ENCODE measurements at places on chromosomes 2 and 18.

DNA sequence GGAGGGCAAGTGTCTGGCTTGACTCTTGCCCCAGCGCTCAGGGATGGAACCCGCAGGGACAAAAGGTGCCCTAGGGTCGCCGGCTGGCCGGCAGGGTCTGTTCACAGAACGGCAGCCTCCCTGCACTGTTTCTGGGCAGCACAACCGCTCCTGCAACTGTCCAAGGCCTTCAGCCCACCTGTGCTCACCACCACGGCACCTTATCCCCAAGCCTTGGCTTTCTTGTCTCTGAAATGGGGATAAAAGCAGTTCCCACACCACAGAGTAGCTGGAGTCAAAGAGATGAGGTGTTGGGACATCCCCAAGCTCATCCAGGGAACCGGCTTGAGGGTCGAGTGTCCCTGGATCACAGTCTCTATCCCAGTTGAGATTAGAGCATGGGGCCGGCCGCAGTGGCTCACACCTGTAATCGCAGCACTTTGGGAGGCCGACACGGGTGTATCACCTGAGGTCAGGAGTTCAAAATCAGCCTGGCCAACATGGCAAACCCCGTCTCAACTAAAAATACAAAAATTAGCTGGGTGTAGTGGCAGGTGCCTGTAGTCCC is 4.7 kb downstream of the SNORC start:
- H3K27ac ChIP-seq, result no peak overlapping the region
- H3K4me3 ChIP-seq, result no peak overlapping the region

GRCh38 chr18:1498216-1498615 is 593.5 kb downstream of the ADCYAP1 start:
- no peak overlapping the region for H3K4me3 ChIP-seq
- H3K27me3 ChIP-seq, result no peaks in the 10 kb centered on the region
- H3K27ac ChIP-seq, result no peak overlapping the region

DNA sequence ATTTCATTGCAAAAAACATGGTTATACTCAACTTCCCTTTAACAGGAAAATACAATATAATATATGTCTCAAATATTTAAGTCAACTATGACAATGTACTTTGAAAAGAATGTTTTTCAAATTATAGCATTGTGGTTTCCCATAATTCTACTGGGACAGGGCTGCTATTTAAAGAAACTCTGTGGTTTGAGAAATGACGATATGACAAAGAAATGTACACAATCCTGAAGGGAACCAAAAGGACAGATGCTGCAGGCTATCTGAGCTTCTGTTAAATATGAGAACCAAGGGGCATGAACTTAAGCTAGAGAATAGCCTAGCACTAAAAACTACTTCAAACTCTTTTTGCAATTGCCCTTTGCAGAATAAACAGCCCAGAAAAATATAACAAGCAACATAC is 415.9 kb downstream of the GRB14 start:
- H3K4me3 ChIP-seq, result no peak overlapping the region
- DNase-seq, result no peak
- H3K36me3 ChIP-seq, result no peaks in the 10 kb centered on the region
- no peak overlapping the region for H3K27ac ChIP-seq

DNA sequence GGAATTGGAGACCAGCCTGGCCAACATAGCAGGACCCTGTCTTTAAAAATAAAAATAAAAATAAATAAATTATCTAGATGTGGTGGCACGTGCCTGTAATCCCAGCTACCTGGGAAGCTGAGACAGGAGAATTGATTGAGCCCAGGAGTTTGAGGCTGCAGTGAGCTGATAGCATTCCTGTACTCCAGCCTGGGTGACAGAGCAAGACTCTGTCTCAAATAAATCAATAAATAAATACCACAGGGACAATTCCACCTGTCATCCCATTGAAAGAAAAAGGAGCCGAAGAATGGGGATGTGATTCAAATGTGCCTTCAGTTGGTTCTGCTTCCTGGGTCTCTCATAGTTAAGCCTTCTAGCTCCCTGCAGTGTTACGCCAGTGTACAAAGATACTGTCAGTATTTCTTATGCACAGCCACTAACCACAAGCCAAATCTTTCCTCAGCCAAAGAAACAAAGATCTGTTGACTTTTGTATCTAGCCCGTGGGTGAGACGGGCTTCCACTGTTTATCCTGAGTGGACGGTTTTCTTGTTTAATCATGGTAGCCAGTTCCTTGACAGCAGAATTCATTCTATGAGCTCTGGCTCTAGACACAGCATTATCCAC is 12.6 kb downstream of the LGALSL start:
- DNase-seq, result no peak
- H3K27ac ChIP-seq, result no peak overlapping the region
- H3K4me1 ChIP-seq, result peaks cover 15% of the 10 kb centered on the region
- H3K27me3 ChIP-seq, result no peaks in the 10 kb centered on the region

- H3K27me3 ChIP-seq, result no peaks in the 10 kb centered on the region
- H3K4me1 ChIP-seq, result peaks cover 28% of the 10 kb centered on the region
- no peak overlapping the region for H3K27ac ChIP-seq
- H3K4me3 ChIP-seq, result no peak overlapping the region
These were observed 5.0 kb upstream of the FARP2 start for GRCh38 chr2:241350878-241351639.

DNA sequence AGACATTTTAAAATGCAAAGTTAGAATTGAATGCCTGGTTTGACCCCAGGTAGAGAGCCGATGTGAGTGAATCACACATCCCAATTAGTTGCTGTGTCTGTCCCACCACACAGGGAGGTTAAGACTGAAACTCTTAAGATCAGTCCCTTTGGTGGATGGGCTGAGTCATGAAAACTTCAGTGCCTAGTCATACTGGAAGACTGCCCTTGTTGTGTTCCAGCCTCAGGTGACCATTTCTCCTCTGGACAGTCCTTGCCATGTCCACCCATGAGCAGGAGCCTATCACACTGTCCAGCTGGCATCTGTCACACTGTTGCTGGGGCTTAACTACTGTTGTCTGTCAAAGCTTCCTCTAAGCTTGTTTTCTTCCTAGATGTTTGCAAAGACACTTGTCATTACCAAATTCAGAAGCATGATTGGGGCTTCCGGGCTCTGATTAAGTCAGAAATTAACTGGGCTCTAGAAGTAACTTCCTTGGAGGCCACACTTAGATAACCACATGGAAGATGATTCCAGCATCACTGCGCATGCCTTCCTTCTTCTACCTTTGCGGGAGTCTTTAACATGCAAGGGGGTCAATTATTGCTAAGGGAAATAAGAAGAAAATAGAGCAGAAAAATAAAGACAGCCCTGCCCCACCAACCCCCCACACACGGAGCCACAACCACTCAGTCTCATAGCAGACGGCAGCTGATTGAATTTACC is 21.3 kb downstream of the CYRIA start:
- H3K36me3 ChIP-seq, result no peaks in the 10 kb centered on the region
- no peak for DNase-seq
- no peak overlapping the region for H3K4me3 ChIP-seq
- H3K4me1 ChIP-seq, result no peaks in the 10 kb centered on the region
- no peak overlapping the region for H3K27ac ChIP-seq
- no peaks in the 10 kb centered on the region for H3K27me3 ChIP-seq
